ENCODE measurements at places on chromosomes 7 and 10. TPM values are rescaled to one million over a fixed set of nuclear protein-coding genes. Genes with fewer than 3 reads are reported as not detected.

- no peaks in the 10 kb centered on the region for H3K27me3 ChIP-seq
- no peaks in the 10 kb centered on the region for H3K36me3 ChIP-seq
Measured at GRCh38 chr7:44184206-44184872, 4.9 kb downstream of the GCK start.

- H3K27me3 ChIP-seq: no peaks in the 10 kb centered on the region
- no peaks in the 10 kb centered on the region for H3K36me3 ChIP-seq
- no peak overlapping the region for H3K4me3 ChIP-seq
- no peak overlapping the region for H3K27ac ChIP-seq
Measured at GRCh38 chr10:13739183-13739582, 152.4 kb downstream of the PRPF18 start.

GRCh38 chr7:101740981-101741725, 76.3 kb upstream of the CUX1 start:
- no peaks in the 10 kb centered on the region for H3K4me1 ChIP-seq
- H3K27me3 ChIP-seq: no peaks in the 10 kb centered on the region
- no peaks in the 10 kb centered on the region for H3K36me3 ChIP-seq
- no peak for DNase-seq
- no peak overlapping the region for H3K27ac ChIP-seq
- no peak overlapping the region for H3K4me3 ChIP-seq

GRCh38 chr7:129009437-129009836, 45.5 kb downstream of the TNPO3 start:
- no peaks in the 10 kb centered on the region for H3K4me1 ChIP-seq
- H3K27me3 ChIP-seq: no peaks in the 10 kb centered on the region

The CDC14C gene
- total RNA-seq: not detected

DNA sequence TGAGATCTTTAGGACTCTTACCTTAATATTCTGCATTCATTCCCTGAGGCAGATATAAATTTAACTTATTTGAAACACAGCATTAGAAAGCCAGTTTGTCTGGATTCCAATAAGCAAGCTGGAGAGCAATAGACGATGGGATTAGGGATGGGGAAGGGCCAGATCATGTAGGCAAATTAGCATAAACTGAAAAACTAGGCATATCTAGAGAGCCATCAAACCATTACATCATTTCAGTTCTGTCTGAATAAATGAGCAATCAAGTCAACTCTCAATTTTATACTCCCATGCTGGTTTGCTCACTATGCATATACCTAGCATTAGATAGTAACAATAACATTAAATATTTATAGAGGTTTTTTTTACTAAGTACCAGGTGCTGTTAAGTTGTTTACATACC, 583.6 kb upstream of the LRRN3 start:
- no peaks in the 10 kb centered on the region for H3K4me1 ChIP-seq
- H3K27me3 ChIP-seq: no peaks in the 10 kb centered on the region
- no peak overlapping the region for H3K27ac ChIP-seq
- no peak overlapping the region for H3K4me3 ChIP-seq
- no peaks in the 10 kb centered on the region for H3K36me3 ChIP-seq
- DNase-seq: no peak

- H3K27ac ChIP-seq: no peak overlapping the region
- no peaks in the 10 kb centered on the region for H3K27me3 ChIP-seq
- no peak for DNase-seq
- H3K36me3 ChIP-seq: no peaks in the 10 kb centered on the region
Measured at GRCh38 chr7:108294595-108294994, 161.6 kb downstream of the NRCAM start.

The KCTD7 gene
- 6.1 TPM for total RNA-seq

The DLX6 gene
- total RNA-seq: not detected

DNA sequence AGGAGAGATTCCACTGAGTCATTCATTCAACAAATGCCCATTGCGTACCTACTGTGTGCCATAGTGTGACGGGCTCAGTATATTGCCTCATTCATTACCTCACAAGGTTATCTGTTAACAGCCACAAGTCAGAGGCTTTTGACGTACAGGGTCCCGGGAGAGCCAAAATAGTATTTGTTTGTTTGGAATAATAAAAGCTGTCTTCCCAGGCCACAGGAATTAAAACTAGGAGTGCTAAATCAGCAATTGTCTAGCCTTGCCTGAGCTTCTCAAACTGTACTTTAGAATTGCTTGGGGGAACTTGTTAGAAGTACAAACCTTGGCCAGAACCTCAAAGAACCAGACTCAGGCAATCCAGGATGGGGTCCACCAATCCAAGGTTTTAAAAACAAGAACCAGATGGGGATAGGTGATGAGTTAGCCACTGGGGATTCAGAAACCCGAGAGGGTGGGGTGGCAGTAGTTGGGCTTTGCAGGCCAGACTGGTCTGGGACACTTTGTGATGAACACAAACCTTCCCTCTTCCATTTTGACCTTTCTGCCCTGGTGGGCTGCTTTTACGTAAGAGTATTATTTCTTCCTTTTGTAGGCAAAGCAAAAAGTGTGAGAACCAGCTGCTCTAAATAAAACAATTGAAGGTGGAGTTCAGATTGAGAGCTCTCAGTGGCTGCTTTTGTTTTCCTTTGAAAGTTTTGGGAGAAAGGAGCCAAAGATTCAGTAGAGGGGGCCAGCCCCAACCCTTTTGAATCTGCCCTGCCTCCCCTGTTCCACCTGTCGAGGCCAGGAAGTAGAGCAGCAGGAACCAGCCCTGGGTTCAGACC, 113.0 kb upstream of the ANLN start:
- peak; percentile 14 for DNase-seq
- no peak overlapping the region for H3K4me3 ChIP-seq
- H3K27ac ChIP-seq: no peak overlapping the region
- peaks cover 9% of the 10 kb centered on the region for H3K4me1 ChIP-seq
- H3K36me3 ChIP-seq: no peaks in the 10 kb centered on the region

GRCh38 chr7:149735779-149736477, 37.5 kb downstream of the ZNF467 start:
- no peak for DNase-seq
- no peak overlapping the region for H3K4me3 ChIP-seq
- H3K27ac ChIP-seq: no peak overlapping the region
- no peaks in the 10 kb centered on the region for H3K4me1 ChIP-seq
- no peaks in the 10 kb centered on the region for H3K36me3 ChIP-seq
- no peaks in the 10 kb centered on the region for H3K27me3 ChIP-seq

GRCh38 chr10:84214612-84215235, 10.6 kb downstream of the LRIT2 start:
- H3K27me3 ChIP-seq: no peaks in the 10 kb centered on the region
- H3K4me3 ChIP-seq: no peak overlapping the region
- no peaks in the 10 kb centered on the region for H3K36me3 ChIP-seq
- DNase-seq: peak; percentile 54

The MICALL2 gene
- total RNA-seq: 117 TPM

GRCh38 chr10:98361131-98362025, 53.6 kb downstream of the PYROXD2 start:
- no peaks in the 10 kb centered on the region for H3K36me3 ChIP-seq
- H3K27me3 ChIP-seq: no peaks in the 10 kb centered on the region
- H3K27ac ChIP-seq: no peak overlapping the region
- no peak overlapping the region for H3K4me3 ChIP-seq

DNA sequence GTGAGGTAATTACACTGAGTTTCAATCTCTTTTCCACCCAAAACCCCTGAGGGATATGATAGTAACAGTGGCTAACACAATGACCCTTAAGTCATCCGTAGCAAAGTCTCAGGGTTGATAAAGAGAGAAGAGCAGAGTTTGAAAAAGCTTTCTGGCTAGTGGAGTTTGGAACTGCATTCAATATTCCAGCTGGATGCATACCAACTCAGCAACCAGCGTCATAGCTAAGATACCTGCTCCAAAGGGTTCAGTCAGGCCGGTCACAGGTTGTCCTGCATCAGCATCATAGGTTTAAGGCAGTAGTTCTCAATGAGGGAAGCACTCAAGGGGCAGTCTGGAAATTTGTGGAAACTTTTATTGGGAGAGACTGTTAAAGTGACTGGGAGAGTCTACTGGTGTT, 93.5 kb downstream of the CNOT4 start:
- no peak overlapping the region for H3K27ac ChIP-seq
- no peak overlapping the region for H3K4me3 ChIP-seq
- H3K27me3 ChIP-seq: no peaks in the 10 kb centered on the region
- no peaks in the 10 kb centered on the region for H3K4me1 ChIP-seq

The INMT gene
- total RNA-seq: 2.3 TPM

- no peak for DNase-seq
- H3K4me3 ChIP-seq: no peak overlapping the region
- H3K27ac ChIP-seq: no peak overlapping the region
- no peaks in the 10 kb centered on the region for H3K27me3 ChIP-seq
- H3K4me1 ChIP-seq: no peaks in the 10 kb centered on the region
- H3K36me3 ChIP-seq: peaks cover 3% of the 10 kb centered on the region
Measured at GRCh38 chr10:119933179-119933578, 40.6 kb downstream of the SEC23IP start.

The CHN2 gene
- total RNA-seq: 12.8 TPM

The CYP3A4 gene
- total RNA-seq: 0.67 TPM

DNA sequence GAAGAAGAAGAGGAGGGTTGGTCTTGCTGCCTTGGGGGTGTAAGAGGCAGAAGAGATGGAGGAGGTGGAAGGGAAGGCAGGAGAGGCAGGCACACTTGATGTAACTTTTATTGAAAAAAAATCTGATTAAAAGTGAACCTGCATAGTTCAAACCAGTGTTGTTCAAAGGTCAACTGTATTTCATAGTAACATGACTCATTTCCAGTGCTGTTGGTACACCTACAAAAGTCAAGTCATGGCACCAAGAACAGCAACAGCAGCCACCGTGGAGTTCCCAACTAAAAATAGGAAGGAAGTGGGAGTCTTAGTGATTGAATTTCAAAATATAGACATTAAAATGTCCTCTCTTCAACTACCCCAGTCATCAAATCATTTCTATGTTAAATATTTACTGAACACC, 88.5 kb downstream of the CTNNA3 start:
- no peaks in the 10 kb centered on the region for H3K36me3 ChIP-seq
- H3K27me3 ChIP-seq: no peaks in the 10 kb centered on the region

Data from colonic mucosa (tissue), 4 donors.